ENCODE measurements at places on chromosomes 5 and 9.

- peak; percentile 30 for DNase-seq
Observed at GRCh38 chr5:86679529-86679928, 61.8 kb downstream of the COX7C start.

GRCh38 chr9:1535051-1535450, 480.1 kb upstream of the SMARCA2 start:
- no peak for DNase-seq

DNA sequence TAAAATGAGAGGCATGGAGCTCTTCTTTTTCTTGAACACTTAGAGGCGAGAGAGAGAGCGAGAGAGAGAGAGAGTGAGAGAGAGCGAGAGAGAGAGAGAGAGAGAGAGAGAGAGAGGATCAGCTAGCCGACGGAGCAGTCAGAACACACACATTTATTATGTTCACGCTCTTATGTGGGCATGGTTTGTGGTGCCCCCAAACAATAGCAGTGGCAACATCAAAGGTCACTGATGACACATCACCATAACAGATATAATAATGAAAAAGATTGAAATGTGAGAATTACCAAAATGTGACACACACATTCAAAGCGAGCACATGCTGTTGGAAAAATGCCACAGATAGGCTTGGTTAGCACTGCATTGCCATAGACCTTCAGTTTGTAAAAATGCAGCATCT, 116.1 kb downstream of the KDM4C start:
- no peak for DNase-seq

DNA sequence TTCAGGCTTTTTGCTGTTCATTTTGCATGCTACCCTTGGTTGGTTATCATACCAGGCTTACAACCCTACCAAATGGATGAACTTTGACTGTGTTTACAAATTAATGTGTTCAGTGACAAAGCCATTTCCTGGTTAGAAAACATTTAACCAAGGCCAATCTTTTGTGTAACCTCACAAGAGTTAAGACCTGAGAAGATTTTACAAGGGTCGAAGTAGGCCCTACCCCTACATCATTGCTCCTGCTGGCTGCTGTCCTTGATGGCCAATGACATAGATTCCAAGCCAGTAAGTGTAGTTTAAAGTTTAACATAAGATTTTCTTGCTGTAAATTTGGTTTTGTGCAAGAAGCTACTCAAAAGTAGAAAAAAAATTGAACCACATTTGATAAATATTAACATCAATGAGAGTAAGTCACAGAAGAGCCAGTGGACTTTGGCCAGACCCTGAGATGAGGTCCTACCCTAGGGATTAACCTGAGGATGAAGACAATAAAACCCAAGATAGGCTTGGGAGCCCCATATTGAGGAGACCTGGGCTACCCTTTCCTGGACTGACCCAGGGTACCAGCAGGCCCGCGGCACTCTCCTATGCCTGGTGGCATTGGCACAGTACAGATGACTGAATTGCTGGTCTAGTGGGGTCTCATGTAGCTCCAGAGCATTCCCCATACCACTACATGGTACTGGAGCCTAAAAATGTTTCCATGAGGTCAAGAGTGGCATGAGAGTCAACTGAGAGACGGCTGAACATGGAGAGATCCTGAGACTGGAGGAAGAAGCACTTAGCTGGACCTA, 8.3 kb downstream of the C1QTNF3 start:
- no peak for DNase-seq

GRCh38 chr5:33662722-33663427, 222.1 kb downstream of the TARS1 start:
- no peak for DNase-seq

- no peak for DNase-seq
Observed at GRCh38 chr5:88388476-88389337, 120.1 kb upstream of the TMEM161B start.

DNA sequence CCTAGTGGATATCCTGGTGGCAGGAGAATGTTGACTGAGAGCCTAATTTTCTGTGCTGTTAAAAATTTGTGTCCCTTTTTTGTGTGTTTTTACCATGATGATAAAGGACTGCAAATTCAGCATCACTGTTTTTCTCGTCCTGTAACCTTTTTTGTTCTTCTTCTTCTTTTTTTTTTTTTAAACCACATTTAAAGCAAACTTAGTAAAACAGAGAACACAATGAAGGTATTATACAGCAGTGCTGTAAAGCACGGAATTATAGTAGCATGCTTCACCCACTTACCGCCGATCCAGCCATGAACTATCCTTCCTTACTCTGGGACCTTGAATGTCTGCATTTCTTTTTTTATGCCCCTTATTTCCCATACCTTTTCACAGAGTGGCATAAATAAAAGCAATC, 280.0 kb downstream of the ARHGAP26 start:
- DNase-seq = no peak

- no peak for DNase-seq
Observed at GRCh38 chr9:10041726-10042229, 571.0 kb downstream of the PTPRD start.

GRCh38 chr5:164119806-164120447, 614.5 kb downstream of the MAT2B start:
- DNase-seq = no peak

GRCh38 chr5:136064510-136064909, 35.7 kb downstream of the TGFBI start:
- no peak for DNase-seq

Data from AML-193 (cell line).